CD8-positive, alpha-beta memory T cell (primary cell): ENCODE measurements at places on chromosomes 5 and 9.

GRCh38 chr5:68547622-68548021 lies 332.1 kb downstream of the PIK3R1 start:
- no peak for DNase-seq

DNA sequence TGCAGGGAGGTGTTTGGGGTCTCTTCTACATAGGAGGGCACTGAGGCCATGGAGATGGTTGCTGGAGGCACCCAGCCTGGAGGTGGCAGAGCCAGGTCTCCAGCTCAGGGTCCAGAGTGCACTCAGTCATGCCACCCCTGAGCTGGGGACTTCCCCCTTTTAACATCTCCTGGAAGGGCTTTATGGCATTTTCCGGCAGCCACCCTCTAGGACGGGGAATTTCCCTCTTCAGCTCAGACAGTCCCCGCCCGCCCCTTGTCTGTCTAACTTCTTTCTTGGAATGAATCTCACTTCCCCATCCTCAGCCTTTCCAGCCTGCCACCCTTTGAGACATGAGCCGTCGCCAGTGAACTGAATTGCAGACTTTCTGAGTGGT lies 49.9 kb downstream of the COL15A1 start:
- no peak for DNase-seq

DNA sequence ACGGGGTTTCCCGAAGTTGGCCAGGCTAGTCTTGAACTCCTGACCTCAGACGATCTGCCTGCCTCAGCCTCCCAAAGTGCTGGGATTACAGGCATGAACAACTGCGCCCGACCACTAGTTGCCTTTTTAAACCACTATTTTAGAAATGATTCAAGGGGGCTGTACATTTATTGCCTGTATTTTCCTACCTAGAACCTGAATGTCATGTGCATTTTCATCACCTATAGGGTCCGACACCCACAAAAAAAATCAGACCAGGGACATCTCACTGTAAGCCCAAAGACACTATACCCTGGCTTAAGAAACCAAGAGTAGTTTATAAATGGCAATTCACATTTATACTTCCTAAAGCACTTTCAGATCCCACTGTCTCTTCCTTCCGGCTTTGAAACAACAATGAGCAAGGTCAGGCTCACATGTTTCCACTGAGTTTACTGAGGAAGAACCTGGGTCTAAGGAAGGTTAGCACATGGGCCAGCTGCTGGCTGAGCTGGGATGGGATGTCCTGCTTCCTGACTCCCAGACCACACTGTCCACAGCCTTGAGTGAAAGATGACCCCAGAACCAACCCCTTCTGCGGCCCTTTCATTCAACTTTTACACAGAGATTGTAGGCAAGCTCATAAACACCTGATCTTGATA lies 87.3 kb downstream of the SERINC5 start:
- no peak for DNase-seq

GRCh38 chr9:133657120-133657661 lies 21.0 kb downstream of the DBH start:
- no peak for DNase-seq

- no peak for DNase-seq
Measured at GRCh38 chr9:88954066-88954465, 37.2 kb upstream of the S1PR3 start.

- DNase-seq = no peak
Measured at GRCh38 chr5:121138495-121138907, 674.4 kb downstream of the PRR16 start.

GRCh38 chr5:132428147-132428482 lies 58.6 kb downstream of the SLC22A5 start:
- no peak for DNase-seq
